ENCODE measurements at places on chromosomes 7 and 10.

DNA sequence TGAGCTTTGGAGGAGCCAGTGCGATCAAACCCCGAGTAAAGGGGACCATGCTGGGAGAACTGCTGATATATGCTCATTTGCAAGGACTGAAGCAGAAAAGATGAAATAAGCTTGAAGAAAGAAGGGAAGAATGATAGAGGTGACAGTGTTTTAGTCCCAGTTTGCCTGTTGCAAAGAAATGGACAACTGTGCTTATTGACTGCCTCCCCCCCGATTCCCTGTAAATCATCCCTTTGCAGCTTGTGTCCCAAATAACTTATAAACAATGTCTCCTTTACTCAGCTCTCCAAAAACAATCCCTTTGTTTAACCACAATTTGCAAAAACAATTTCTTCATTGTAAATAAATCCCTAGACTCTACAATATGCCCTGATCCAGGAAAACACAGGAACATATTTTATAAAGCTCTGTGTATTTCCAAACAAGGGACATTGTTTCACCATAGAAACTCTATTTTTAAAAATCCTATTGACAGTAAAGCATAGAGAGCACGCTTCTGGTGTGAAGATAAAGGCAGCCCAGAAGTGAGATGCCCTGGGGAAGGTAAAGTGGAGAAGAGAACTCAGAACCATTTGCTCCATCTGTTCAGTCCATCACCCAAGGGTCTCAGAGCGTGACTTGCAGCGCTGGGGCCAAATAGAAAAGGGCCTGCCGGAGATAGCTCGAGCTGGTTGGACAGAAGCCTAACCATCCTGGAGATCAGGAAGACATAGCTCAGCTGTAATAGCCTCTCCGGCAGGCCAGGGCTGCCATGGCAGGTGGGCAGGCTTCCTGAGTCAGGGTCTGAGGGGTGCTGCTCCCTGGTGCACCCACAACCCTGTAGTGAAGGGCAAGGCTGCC is 280.5 kb downstream of the WDR11 start:
- DNase-seq = no peak

DNA sequence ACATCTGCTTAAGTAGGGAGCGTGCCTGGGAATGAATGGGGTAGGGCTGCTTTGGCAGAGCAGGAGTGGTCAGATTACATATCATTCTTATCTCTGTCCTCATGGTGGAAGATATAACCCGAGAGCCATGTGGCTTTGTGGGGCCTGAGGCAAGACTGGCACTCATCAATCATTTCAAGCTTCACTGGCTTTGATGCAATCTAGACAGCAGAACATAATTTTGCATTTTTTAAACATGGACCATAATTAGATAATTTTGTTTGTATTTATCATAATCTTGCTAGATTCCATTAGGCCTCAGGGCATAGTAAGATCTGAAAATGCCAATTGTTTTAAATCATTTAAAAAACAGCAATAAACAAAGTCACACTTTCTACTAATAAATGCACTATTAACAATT is 480.3 kb downstream of the NXPH1 start:
- DNase-seq = peak; percentile 80

DNA sequence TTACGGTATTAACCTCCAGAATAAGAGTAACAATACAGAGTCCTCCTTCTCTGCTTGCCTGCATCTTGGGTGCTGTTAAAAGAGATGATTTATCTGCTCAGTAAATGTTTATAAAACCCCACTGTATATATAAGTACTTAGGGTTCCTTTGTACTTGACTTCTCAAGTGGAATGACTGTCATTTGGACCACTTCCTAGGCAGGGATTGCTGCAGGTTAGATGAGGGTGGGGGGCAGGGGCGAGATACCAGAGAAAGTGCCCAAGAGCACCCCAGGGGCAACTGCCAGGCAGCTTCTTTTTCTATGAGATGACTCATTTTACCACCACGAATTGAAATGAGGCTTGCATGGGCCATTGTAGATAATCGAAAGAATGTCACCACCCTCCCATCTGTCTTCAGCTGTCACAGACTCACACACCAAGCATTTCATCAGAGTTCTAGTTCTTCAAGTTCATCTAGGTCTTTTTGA is 421.9 kb upstream of the GALNT17 start:
- no peak for DNase-seq

GRCh38 chr7:148621563-148621962 is 31.0 kb downstream of the C7orf33 start:
- DNase-seq = no peak

GRCh38 chr10:120832106-120832505 is 19.1 kb upstream of the WDR11 start:
- DNase-seq = no peak

GRCh38 chr7:23469961-23470250 is 385 bp downstream of the IGF2BP3 start:
- no peak for DNase-seq

DNA sequence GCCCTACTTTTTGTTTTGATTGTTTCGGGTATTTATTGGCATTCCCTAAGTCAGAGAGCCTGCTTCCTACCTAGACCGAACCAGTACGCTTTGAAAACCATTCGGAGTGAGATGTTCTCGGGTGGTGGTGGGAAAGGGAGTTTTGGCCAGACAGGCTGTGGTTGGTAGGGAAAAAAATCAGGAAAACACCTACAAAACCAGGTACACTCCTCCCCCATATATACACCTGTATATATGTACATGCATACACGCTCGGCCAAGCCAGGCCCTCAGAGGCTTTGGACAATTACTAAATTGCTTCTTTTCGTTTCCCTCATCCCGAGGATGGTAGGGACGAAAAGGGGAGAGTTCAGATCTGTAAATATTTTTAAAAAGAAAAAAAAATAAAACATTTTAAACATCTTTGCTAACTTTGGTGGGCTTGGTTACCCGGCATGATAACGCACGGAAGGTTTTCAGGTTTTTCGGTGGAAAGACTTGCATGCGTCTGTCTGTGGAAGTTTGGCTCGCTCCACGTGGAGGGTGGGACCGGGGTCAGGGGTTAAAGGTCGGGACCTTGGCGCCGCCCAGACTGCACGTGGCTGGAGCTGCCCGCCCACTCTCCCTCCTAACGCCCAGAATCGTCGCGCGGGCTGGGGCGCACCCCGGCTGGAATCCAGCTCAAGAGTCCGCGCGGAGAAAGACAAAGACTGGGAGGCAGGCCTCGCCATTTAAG is 2.5 kb downstream of the HMX2 start:
- DNase-seq = no peak

DNA sequence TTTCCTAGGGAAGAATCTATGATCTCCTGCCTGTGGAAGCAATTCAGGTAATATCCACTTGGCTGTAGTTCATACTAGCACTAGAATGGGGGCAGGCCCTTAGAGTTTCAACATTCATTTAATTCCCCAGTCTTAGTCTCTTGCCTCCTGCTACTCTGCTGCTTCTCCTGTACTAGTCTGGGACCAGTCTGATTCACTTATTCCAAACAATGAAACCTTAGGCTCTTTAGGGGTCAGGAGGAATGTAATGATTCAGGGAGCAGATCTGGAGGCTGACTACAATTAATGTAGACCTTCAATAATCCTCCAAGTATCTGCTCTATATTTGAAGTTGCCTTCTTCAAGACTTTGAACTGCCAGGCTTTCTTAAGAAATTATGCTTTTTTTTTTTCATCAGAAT is 101.8 kb downstream of the GNAT3 start:
- no peak for DNase-seq

GRCh38 chr7:27697861-27698430 is 35.3 kb upstream of the HIBADH start:
- DNase-seq = no peak

DNA sequence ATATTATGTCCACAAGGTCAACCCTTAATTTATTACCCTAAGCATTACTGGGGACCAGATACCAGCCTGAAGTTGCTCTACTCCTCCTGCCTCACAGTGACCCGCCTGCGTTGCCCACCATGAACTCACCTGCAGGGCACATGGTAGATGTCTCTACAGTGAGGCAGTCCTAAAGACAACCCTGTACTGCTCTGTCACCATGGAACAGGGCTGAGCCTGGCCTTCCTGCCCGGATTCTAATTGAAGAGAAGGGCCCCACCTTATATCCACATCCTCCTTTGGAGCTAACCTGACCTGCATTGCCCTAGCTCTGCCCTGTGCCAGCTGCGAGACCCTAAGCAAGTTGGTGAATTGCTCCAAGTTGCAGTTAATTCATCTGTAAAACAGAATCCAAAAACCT is 4.1 kb downstream of the SH3PXD2A start:
- no peak for DNase-seq

DNA sequence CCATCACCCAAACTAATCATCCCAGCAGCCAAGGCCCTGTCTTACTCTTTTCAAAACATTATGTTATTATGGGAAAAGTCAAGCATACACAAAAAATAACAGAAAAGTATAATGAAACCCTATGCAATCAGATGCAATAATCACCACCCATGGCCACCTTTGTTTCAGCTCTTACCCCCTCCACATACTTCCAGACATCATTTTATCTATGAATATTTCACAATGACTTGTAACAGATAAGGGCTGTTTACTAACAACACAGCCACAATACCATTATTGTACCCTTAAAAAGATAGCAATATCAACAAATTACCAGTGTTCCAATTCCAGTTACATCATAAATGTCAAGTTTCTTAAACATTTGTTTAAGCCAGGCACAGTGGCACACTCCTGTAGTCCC is 35.2 kb downstream of the AIFM2 start:
- DNase-seq = no peak

DNA sequence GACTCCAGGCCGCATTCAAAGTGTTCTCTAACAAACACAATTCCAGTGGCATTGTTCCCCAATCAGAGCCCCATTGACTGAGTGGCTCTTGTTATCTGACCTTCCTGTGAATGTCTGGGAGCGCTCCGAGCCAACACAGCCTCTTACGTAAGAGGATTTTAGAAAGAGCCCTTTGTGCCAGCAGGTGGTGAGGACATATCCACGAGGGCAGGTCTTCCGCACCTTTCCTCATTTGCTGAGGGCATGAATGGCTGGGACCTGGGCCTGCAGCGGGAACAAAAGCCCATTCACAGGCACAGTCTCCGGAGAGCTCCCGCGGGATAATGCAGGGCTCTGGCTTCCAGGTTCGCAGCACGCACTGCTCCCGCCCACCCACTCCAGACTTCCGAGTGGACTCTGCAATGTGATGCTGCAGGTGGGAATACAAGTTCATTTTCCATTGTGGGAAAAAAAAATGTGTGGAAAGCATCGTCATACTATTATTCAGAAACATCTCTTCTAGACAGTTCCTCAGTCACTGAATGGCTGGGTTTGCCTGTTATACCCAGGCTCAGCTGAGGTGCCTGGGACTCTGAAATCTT is 295.0 kb upstream of the IGFBP3 start:
- no peak for DNase-seq

DNA sequence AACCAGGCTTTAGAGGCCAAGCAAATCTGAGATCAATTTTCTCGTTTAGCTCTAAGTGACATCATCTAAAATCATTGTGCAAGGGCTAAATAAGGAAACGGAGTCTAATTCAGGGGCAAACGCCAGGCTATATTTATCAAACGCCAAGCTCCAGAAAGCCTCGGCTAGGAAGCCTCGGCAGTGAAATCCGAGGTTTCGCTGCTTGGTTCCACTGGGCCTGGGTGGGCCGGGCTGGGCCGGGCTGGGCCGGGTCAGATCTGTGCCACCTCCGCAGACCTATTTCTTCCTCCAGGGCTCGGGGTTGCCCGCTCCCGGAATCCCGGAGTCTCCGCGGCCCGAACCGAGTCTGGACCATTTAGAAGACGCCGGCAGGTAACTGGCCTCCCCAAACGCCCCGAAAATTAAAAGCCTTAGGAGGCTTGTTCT is 459 bp upstream of the FEZF1 start:
- DNase-seq = no peak

- DNase-seq = no peak
Observed at GRCh38 chr7:66297579-66297978, 92.4 kb downstream of the TPST1 start.

- DNase-seq = no peak
Observed at GRCh38 chr7:157932498-157933218, 595.9 kb downstream of the DNAJB6 start.
